ENCODE measurements at places on chromosomes 5 and 9. TPM values are rescaled to one million over a fixed set of nuclear protein-coding genes. Genes with fewer than 3 reads are reported as not detected.
A peak's percentile ranks its signal among the peaks of the same experiment; 100 is the strongest.

DNA sequence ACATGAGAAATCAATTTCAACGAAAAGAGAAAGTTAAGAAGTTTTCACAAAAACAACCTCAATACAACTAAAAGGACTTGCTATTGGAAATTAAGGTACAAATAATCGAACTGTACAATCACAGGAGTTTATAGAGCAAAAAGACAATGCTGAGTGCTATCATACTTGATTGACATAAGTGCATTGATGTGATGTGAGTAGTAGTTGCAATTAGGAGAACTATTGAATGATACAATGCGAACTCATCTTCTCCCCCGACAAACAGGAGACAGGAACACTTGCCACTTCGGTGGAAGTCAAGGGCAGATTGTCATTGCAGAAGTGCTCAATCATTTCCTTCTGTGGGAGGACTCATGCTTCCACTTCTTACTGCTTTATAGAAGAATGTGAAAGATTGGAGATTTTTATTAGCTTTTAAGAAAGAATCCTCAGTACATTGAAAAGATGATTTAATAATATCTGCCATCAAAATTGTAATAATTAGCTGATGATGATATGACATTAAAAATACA lies 276.6 kb upstream of the MPDZ start:
- H3K4me1 ChIP-seq, result no peaks in the 10 kb centered on the region
- no peaks in the 10 kb centered on the region for H3K36me3 ChIP-seq
- H3K4me3 ChIP-seq, result no peak overlapping the region
- H3K27me3 ChIP-seq, result no peaks in the 10 kb centered on the region

DNA sequence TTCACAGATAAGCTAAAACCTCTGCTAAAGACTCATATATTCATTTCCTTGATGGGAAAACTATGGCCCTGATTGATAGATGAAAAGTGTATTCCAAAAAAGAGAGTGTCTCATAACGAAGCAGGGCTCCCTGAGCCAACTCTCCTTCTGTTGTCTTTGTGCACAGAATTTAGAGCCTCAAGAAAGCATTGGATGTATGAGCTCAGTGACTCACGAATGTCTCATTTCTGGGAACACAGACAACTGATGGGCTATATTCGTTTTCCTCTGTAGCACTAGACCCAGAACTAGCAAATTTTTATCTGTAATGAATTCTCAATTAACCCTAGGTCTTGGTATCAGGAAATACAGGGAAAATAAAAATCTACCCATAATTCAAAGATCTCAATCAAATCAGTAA lies 88.4 kb downstream of the LMNB1 start:
- peak overlapping the region; percentile 14 for H3K27ac ChIP-seq
- H3K36me3 ChIP-seq, result no peaks in the 10 kb centered on the region
- no peak overlapping the region for H3K4me3 ChIP-seq
- H3K4me1 ChIP-seq, result 0 out of 2 replicates have a peak, but pooled peaks cover 4% of the 10 kb centered on the region
- no peaks in the 10 kb centered on the region for H3K27me3 ChIP-seq

- H3K4me1 ChIP-seq, result no peaks in the 10 kb centered on the region
- H3K27ac ChIP-seq, result peak overlapping the region; percentile 5
- no peaks in the 10 kb centered on the region for H3K36me3 ChIP-seq
These were observed 96.5 kb upstream of the SLCO6A1 start for GRCh38 chr5:102595332-102595731.

DNA sequence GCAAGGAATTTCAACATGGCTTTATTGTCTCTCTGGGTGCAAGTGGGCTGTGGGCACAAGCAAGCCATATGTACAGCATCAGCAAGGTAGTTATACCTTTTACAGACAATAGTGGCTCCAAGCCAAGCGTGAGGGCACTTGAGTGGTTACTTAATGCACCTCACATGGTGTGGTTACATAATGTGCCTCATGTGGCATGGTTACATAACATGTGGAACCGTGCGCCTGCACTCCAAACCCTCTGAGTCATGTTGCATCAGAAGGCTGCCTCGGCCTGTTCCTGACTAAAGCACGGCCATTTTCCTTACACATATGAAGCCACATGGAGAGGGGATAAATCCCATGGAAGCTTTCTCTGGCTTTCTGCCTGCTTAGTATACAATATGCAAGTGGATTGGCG lies 150.9 kb downstream of the OSTF1 start:
- no peak overlapping the region for H3K27ac ChIP-seq
- no peaks in the 10 kb centered on the region for H3K27me3 ChIP-seq
- no peaks in the 10 kb centered on the region for H3K4me1 ChIP-seq
- H3K4me3 ChIP-seq, result no peak overlapping the region
- H3K36me3 ChIP-seq, result no peaks in the 10 kb centered on the region

DNA sequence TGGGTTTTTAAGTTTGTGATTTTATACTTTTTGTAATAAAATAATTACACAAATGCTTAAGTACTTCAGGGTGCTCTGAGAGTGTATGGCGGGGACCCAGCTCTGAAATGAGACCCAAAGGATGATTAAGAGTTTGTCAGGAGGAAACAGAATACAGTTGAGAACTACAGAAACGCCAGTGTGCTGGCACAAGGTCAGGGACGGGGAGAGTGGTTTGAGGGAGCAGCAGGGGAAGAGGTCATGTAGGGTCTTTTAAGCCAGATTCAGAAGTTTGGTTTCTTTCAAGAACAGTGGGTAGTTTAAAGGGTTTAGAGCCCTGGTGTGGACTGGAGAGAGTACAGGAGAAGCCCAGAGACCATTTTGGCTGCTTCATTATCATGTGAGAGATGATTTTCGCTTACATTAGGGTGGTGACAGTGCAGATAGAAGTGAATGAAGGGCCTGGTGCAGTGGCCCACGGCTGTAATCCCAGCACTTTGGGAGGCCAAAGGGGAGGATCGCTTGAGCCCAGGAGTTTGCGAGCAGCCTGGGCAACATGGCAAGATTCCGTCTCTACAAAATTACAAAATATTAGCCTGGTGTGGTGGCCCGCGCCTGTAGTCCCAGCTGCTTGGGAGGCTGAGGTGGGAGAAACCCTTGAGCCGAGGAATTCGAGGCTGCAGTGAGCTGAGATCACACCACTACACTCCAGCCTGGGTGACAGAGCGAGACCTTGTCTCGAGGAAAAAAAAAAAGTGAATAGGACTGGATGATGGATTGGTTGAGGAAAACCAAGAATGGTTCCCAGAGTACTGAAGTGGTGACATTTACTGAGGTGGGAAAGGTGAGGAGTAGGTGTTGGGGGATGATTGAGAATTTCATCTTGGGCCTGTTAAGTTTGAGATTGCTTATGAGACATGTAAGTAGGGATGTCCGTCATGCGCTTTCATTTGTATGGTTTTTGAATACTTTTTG lies 1.4 kb upstream of the ETF1 start:
- no peak for DNase-seq
- peaks cover 18% of the 10 kb centered on the region for H3K4me1 ChIP-seq
- H3K4me3 ChIP-seq, result peak overlapping the region; percentile 88
- H3K27me3 ChIP-seq, result no peaks in the 10 kb centered on the region
- peak overlapping the region; percentile 97 for H3K27ac ChIP-seq

DNA sequence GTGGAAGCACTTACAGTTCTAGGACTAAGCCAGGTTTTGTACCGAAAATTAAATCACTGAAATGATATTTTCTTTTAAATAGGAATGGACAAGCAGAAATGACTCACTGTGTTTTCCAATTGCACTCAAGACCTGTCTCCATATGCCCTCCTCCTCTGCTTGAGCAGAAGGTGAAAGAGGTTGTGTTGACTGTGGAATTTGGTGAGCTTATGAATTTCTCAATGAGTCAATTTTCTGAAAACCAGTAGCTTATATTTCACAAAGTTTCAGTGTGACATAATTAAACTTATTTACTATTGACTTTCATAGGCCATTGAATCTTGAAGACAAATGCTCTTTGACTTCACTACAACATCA lies 249.9 kb downstream of the NPR3 start:
- DNase-seq, result no peak
- H3K36me3 ChIP-seq, result no peaks in the 10 kb centered on the region

- DNase-seq, result no peak
- no peak overlapping the region for H3K4me3 ChIP-seq
- H3K4me1 ChIP-seq, result no peaks in the 10 kb centered on the region
- no peak overlapping the region for H3K27ac ChIP-seq
- H3K36me3 ChIP-seq, result no peaks in the 10 kb centered on the region
These were observed 79.3 kb upstream of the ZNF618 start for GRCh38 chr9:113796646-113797426.

DNA sequence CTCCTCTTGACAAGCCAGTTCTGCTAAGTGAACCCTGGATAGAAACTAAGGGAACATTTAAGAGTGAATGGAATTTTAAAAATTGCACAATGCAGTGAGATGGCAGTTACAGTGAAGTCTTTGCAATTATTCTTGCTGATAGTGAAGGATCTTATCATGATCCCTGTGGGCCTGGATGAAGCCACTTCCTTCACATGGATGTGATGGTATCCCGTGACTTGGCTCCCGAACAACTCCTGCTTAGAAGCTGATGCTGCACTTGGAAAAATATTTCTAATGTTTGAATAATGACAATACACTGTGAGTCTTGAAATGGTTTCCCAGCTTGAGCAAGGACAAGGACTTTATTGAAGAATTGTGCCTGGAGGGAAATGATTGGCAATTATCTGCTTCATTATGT lies 49.2 kb upstream of the NTRK2 start:
- no peaks in the 10 kb centered on the region for H3K27me3 ChIP-seq
- H3K4me3 ChIP-seq, result no peak overlapping the region
- H3K4me1 ChIP-seq, result peaks cover 15% of the 10 kb centered on the region

DNA sequence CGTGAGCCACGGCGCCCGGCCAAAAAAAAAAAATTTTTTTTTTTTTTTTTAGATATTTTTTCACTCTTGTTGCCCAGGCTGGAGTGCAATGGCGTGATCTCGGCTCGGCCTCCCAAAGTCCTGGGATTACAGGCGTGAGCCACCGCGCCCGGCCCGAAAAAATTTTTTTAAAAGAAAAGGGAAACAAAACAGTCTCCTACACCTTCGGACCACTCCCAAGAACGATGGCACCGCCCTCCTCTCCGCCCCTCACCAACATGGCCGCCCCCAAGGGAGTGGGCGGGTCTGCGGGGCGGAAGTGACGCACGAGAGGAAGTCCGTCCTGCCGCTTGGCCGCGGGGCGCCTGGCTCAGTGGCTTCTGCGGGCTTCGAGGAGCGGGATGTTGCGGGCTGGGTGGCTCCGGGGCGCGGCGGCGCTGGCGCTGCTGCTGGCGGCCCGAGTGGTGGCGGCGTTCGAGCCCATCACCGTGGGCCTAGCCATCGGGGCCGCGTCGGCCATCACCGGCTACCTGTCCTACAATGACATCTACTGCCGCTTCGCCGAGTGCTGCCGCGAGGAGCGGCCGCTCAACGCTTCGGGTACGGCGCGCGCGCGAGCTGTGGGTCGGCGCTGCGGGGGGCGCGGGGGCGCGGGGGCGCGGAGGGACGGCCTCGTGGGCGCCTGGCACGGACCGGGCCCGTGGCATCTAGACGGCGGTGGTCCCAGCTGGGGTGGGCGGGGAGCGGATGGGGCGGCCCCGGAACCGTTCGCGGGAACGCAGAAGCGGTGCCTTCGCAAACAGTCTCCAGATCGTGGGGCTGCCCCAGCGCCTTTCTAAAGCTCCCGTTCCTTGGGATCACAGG lies at the start of gene TOR1B:
Gene TOR1B, plus strand, starts transcription at position 352 of the 843 bp plus-strand sequence. Its CDS starts 29 bp downstream, at position 381.
- H3K36me3 ChIP-seq, result peaks cover 12% of the 10 kb centered on the region
- peaks cover 14% of the 10 kb centered on the region for H3K4me1 ChIP-seq
- H3K27ac ChIP-seq, result peak within 1 kb of the TSS; percentile 50
- DNase-seq, result peak; percentile 96

GRCh38 chr5:83474991-83475390 lies 3.4 kb downstream of the VCAN start:
- no peak for DNase-seq
- H3K27me3 ChIP-seq, result no peaks in the 10 kb centered on the region
- H3K4me1 ChIP-seq, result peaks cover 8% of the 10 kb centered on the region
- peak overlapping the region; percentile 95 for H3K4me3 ChIP-seq
- peaks cover 11% of the 10 kb centered on the region for H3K36me3 ChIP-seq

DNA sequence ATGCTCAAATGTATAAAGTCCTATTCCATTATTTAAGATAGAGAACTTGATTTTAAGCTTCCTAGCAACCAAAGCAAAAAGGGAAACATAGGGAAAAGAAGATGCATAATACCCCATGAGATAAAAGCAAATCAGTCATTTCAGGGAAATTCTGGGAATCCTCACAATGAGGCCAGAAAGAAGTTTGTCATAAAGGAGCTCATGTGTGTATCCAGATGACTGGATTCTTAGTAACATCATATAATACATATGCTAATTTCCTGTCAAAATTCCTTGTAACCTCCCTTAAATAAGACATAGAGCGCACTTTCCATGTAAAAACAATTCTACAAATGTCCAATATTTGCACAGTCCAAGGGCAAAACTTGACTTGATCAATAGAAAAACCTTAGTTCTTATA lies 411.0 kb upstream of the WWC1 start:
- H3K27me3 ChIP-seq, result no peaks in the 10 kb centered on the region
- H3K27ac ChIP-seq, result no peak overlapping the region
- no peak overlapping the region for H3K4me3 ChIP-seq
- no peaks in the 10 kb centered on the region for H3K4me1 ChIP-seq

GRCh38 chr9:136845465-136846260 lies 3.4 kb downstream of the AJM1 start:
- no peaks in the 10 kb centered on the region for H3K36me3 ChIP-seq
- H3K4me3 ChIP-seq, result no peak overlapping the region
- no peak for DNase-seq
- peaks cover 24% of the 10 kb centered on the region for H3K4me1 ChIP-seq

DNA sequence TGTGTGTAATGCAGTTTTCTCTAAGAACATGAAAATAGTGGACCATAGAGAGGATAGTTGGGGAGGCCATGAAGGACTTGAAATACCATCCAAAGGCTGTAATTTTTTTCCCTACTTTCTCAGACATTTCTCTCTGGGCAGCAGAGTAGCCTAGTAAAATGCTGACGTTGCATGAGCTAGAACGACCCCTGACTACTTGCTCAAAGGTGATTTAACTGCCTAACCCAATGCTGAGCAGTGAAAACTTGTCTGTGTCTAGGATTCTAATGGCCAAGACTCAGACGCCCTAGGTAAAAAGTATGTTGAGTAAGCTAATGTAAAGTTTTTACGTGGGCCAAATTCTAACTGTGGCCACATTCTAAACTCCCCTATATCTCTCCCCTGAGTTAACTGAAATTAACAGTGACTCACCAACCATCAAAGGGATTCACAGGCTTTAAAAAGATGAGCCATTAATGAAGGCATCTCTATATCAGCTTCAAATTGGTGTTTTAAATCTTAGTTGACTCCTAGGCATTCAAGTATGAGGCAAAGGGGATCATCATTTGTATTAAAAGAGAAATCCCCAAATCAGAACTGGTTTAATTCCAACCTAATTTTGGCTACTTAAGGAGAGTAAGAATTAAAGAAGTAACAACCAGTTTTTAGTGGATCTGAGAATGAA lies 121.0 kb upstream of the GAS1 start:
- no peaks in the 10 kb centered on the region for H3K4me1 ChIP-seq
- H3K4me3 ChIP-seq, result no peak overlapping the region
- no peaks in the 10 kb centered on the region for H3K27me3 ChIP-seq
- H3K27ac ChIP-seq, result no peak overlapping the region

GRCh38 chr9:114031037-114031630 lies 47.0 kb downstream of the AMBP start:
- no peaks in the 10 kb centered on the region for H3K4me1 ChIP-seq
- peaks cover 10% of the 10 kb centered on the region for H3K36me3 ChIP-seq
- no peaks in the 10 kb centered on the region for H3K27me3 ChIP-seq
- no peak overlapping the region for H3K4me3 ChIP-seq

- no peak for DNase-seq
- H3K4me1 ChIP-seq, result no peaks in the 10 kb centered on the region
These were observed 268.8 kb upstream of the IRX1 start for GRCh38 chr5:3326841-3327232.

ANKRD18A gene
- polyA plus RNA-seq, result 0.02 TPM
